Eye (tissue), 1 donor: ENCODE measurements at places on chromosomes 16 and 17.
A peak's percentile ranks its signal among the peaks of the same experiment; 100 is the strongest.

DNA sequence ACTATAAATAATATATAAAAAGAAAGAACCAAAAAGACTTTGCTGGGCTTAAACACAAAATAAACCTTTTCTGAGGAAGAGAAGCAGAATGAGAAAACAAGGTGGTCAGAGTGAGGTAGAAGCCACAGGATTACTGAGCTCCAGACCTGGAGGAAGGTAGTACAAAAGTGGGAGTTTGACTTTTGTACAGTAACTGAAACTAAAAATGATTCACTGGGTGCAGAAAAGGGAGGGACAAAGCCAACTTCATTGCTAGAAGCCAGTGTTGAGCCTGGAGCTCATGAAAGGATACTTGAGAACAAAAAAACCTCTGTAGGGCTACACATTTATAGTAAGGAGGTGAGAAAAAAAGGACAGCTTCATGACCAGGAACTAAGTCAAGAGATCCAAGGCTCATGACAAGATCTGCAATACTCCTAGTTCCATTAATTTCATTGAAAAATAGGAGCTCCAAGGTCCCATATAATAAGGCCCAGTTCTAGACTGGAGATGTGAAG, 45.5 kb downstream of the PKD1L3 start:
- no peak for DNase-seq

GRCh38 chr17:6648181-6648580, 3.2 kb downstream of the MED31 start:
- DNase-seq, result no peak

GRCh38 chr16:70795296-70795912, 5.6 kb downstream of the VAC14 start:
- no peak for DNase-seq

- DNase-seq, result no peak
These were observed 46.8 kb downstream of the REXO5 start for GRCh38 chr16:20853143-20853542.

- no peak for DNase-seq
These were observed 13.6 kb downstream of the CDRT4 start for GRCh38 chr17:15453782-15454181.

DNA sequence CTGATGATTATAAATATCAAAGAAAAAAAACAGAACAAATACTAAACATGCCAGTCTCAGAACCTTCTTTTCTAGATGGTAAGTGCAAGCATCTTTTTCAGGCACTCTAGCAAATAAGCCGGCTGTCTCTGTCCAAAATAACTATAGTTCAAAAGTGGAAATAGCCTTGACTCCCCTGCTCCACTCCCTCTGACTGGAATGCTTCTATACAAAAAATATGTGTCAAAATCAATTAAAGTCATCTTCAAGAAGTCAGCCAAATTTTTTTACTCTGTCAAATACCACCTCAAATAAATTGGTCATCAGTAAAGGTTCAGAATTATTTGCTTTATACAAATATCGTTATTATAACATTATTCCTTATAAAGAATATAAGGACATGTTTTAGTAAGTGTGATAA, 83.6 kb downstream of the CACNG1 start:
- no peak for DNase-seq

DNA sequence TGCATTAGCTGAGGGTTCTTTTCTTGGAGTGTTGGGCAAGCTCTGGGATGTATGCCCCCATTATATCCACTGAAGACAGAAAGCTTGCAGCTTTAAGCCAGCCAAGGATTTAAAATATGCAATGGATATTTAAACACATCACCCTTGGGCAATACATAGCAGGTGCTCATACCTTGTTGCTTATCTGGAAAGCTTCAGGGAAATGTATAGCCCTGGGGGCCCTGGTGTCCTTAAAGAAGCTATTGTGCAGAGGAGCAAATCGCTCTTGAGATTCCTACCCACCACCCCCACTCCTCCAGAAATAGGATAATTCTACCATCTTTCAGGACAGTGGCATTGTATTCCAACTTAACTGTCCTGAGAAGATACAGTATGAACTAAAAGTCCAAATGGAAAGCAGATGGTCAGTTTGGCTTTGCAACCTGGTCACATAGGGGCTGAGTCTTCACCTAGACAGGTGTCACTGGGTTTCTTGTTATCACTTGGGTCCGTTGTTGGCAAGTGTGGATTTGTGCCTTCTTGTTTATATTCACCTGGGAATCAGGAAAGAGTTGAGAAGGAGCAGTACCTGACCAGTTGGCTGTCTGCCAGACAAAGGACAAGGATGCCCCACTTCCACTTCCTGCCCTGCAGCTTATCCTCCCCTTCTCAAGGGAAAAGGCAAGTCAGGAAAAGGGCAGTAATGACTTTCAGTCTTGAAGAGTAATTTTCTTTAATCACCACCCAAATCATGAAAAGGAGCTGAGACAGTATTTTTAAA, 3.4 kb downstream of the ANKRD40CL start:
- DNase-seq, result peak; percentile 54

DNA sequence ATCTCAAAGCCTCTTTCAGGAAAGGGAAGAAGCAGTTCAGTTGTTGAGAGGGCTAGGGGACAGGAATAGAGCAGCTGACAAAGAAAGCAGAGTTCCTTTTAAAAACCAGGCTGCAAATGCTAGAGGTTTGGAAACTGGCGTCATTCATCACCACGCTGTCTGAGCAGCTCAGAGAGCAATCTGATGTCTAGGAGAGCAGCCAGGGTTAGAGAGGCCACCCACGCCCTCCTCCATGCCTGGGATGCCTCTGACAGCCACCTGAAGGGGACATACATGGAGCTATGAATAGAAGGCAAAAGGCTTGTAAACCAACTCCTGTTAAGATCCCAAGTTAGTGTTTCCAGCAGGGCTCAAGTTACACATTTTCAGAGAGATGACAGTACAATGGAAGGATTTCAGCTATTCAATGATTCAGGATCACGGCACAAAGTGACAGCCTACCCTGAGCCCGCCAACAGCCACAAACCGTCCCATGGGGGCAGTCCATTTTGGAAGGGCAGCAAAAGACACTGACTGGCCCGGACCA, 12.4 kb downstream of the RAB5C start:
- no peak for DNase-seq

GRCh38 chr17:67629971-67630320, 87.8 kb upstream of the NOL11 start:
- DNase-seq, result peak; percentile 38

DNA sequence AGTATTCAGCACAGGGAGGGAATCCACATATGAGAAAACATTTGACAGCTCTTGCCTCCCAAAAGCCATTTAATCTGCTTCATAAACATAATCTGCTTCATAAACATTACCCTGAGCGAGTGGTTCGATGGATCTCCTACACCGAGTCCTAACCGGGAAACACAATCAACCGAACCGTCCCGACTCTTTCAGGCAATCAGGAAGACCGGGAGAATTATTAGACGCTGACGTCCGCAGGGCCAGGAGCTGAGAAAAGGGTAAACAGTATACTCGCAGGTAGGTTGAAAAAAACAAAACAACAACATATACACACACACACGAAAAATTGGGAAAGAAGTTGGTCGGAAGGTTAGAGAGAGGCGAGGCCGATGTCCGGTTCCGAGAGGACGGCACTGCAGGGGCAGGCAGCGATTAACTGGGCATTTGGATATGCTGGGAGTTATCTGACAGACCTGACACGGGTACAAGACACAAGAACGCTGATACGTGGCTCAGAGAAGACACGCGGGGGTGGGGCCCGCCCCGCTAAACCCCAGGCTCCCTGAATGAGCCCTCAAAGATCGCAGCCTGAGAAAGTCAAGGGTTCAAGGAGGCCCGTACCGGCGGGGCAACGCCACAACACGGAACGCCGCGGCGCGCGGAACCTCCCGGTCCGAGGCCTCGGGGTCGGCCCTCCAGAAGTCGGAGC, 585 bp downstream of the AP1G1 start:
- peak; percentile 45 for DNase-seq

- DNase-seq, result no peak
These were observed 2.4 kb downstream of the SLC52A1 start for GRCh38 chr17:5032865-5033264.

- DNase-seq, result no peak
These were observed 533 bp upstream of the MEFV start for GRCh38 chr16:3256866-3257465.

DNA sequence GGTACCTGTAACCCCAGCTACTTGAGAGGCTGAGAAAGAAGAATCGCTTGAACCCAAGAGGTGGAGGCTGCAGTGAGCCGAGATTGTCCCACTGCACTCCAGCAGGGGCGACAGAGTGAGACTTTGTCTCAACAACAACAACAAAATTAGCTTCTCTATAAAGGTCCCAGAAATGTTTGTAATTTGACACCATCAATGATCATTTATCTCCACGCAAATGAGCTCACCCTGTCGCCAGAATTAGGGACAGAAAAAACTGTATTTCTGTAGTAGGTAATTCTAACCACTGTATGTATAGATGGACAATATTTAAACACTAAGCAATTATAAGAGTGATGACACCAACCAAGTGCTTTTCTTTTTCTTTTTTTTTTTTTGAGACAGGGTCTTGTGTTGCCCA, 10.7 kb downstream of the C17orf78 start:
- no peak for DNase-seq

DNA sequence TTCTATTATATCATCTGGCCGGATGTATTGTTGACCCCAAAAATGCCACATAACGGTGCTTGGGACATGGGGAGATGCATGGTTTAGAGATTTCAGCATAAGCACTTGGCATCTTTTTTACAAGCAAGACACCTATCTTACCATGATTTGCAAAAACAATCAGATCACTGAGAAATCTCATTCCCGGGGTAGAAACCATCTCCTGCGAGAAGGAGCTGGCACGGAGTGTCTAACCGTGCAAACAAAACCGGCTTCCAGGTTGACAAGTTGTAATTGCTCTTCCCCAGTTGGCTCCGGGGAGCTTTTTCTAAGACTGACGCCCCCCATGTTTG, 1.0 kb downstream of the SLC16A6 start:
- peak; percentile 49 for DNase-seq

GRCh38 chr17:44642834-44643233, 13.4 kb upstream of the MEIOC start:
- peak; percentile 77 for DNase-seq

- DNase-seq, result peak; percentile 60
These were observed 26.0 kb downstream of the MSI2 start for GRCh38 chr17:57282296-57282695.

DNA sequence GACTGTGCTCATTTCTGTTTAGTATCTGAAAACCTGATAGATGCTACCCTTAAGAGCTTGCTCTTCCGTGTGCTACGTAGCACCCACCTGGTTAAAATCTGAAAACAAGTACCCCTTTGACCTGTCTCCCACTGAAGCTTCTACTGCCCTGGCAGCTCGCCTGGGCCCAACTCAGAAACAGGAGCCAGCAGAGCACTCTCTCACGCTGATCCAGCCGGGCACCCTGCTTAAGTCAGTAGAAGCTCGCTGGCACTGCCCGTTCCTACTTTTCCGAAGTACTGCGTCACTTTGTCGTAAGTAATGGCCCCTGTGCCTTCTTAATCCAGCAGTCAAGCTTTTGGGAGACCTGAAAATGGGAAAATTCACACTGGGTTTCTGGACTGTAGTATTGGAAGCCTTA, 18.9 kb downstream of the NTAN1 start:
- DNase-seq, result no peak

DNA sequence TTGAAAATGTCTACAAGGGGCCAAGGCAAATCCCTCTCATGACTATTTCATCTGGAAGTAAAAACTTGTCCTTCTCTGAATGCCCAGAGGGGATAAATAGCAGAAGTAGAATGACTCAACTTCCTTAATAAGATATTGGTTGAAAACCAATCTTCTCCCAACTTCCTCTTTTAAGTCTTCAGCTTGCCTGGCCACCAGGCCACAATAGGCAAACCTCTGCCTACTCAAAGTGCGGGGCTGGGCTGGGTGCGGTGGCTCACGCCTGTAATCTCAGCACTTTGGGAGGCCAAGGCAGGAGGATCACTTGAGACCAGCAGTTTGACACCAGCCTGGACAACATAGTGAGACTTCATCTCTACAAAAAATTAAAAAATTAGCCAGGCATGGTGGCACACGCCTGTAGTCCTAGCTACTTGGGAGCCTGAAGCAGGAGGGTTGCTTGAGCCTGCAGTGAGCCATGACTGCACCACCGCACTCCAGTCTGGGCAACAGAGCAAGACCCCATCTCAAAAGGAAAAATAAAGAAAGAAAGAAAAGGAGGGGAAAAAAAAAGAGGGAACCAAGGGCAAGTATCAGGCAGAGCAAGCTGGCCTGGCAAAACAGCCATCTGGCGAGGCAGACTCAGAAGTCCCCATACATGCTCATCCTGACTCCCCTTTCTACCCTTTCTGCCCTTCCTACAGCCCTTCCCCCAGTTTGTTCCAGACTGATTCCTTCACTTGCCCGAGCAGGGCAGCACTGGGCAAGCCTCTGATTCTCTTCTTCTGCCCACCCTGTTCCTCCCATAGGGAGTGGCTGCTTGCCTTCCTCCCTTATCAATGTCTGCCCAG, 20.6 kb downstream of the MAP3K14 start:
- DNase-seq, result no peak

GRCh38 chr16:71933913-71934695, 38.8 kb downstream of the IST1 start:
- DNase-seq, result peak; percentile 67

DNA sequence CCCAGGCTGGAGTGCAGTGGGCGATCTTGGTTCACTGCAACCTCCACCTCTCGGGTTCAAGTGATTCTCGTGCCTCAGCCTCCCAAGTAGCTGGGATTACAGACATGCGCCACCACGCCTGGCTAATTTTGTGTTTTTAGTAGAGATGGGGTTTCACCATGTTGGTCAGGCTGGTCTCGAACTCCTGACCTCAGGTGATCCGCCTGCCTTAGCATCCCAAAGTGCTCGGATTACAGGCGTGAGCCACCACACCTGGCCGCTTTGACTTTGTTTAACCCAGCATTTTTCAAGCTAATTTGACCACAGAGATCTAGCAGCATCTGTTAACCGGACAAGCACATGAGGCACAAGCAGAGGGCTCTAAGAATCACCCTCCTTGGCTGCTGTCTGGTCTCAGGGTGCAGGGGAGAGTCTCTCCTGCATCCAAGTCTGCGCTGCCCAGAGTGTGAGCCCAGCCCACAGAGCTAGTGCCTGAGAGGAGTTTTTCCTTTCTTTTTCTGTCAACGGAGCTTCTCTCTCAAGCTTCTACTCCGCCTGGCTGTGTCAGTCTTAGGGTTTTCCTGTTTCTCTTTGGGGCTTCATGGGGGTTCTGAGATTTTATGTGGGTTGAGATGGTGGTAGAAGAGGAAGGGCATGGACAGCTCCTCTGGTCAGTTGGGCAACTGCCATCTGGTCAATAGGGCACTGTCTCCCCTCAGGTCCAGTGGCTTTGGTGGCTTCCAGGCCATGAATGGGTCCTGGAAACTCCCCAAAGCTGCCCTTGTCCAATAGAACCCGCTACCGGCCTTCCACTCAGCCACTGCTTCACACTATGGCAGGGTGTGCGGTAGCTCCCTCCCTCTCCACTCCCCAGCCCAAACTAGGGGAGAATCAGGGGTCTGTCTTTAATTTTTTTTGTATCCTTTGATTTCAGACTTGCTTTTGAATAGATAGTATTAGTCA, 59.6 kb downstream of the TNFRSF13B start:
- DNase-seq, result no peak

DNA sequence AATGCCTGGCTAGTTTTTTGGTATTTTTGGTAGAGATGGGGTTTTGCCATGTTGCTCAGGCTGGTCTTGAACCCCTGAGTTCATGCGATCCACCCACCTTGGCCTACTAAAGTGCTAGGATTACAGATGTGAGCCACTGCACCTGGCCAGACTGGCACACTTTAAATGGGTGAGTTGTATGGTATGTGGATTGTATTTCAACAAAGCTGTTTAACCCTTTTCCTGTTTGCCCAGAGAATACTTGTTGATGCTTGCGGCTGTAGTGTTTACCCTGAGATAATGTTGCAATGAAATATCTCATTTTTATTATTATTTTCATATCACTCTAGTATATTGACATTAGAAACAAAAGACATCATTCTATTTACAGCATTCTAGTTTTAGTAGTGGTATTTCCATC, 17.1 kb upstream of the TMEM94 start:
- DNase-seq, result no peak

GRCh38 chr16:10606607-10607006, 26.2 kb upstream of the EMP2 start:
- DNase-seq, result no peak
